AG09319 (cell line): ENCODE measurements at places on chromosomes 3 and 15.
A peak's percentile ranks its signal among the peaks of the same experiment; 100 is the strongest.

- no peak for DNase-seq
Measured at GRCh38 chr3:60509471-60509870, 741.8 kb downstream of the FHIT start.

GRCh38 chr3:12518261-12519028 is 26.9 kb downstream of the MKRN2OS start:
- DNase-seq, result no peak

GRCh38 chr3:89565098-89565497 is 457.7 kb downstream of the EPHA3 start:
- no peak for DNase-seq

- no peak for DNase-seq
Measured at GRCh38 chr3:154898443-154898842, 181.7 kb upstream of the MME start.

DNA sequence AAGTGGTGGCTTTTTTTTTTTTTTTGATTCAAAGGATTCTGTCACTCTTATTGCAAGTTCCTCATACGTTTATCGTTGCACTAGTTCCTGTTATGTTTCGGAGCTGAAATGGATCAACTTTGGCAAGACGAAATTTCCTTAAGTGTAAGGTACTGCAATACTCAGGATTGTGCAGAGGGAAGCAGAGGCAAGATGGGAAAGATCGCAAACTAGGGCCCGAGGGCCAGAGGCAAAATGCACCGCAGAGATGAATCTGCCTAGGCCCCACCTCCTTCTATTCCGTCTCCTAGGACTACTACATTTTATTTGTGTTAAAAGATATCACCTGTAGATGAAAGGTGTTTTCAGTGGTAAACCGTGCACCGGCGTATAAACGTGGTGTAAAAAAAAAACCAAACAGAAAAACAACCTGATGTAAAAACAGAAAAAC is 331 bp downstream of the RNU6-1 start:
- no peak for DNase-seq

- DNase-seq, result no peak
Measured at GRCh38 chr15:88568589-88568988, 22.1 kb upstream of the DET1 start.

- no peak for DNase-seq
Measured at GRCh38 chr15:60485365-60486055, 6.6 kb upstream of the ICE2 start.

DNA sequence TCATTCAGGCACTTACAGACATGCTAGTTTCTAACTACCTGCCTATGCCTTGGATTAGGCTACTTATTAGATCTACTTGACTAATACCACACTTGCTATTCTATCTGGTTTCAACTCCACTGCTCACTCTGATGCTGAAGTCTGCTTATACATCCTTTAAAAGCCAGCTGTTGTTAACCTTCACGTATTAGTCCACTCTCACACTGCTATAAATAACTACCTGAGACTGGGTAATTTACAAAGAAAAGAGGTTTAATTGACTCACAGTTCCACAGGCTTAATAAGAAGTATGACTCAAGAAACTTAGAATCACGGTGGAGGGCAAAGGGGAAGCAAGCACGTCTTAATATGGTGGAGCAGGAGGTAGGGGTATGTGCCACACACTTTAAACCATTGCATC is 47.7 kb upstream of the ANKRD28 start:
- no peak for DNase-seq

DNA sequence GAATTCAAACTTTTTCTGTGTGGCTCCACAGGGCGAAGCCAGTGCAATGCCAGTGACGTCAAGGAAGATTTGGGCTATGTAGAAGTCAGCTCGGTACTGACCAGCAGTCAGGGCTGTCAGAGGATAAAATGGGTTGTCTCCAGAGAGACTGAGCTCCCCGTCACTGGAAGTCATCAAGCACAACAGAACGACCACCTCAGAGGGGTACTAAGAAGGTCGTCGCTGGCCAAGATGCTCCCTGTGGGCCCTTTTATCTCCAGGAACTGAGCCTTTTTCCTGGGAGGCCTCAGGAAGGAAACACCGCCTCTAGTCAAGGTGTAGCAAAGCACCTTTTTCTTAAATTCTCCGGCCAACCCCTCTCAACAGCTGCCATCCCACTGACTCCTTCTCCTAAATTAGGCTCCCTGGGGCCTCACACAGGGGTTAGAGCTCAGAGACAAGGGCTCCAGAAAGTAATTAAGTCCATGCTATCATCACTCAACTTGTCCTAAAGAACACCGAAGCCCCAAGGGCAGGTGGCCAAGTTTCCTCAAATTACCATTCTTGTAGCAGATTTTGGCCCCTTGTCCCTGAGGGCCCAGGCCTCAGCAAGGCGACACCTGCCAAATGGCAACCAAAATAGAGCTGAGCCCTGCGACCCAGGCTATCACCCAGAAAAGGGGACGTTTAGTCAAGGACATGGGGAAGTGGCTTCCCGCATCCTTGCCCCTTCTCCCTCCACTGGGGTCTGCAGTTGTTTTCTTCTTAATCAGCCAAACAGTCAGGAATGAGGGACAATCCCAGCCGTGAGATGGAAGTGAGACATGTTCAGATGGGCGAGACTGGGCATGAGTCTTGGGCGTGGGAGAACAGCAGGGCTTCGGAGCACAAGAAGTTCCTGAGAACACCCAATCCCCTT is 48.0 kb downstream of the SSUH2 start:
- DNase-seq, result no peak

DNA sequence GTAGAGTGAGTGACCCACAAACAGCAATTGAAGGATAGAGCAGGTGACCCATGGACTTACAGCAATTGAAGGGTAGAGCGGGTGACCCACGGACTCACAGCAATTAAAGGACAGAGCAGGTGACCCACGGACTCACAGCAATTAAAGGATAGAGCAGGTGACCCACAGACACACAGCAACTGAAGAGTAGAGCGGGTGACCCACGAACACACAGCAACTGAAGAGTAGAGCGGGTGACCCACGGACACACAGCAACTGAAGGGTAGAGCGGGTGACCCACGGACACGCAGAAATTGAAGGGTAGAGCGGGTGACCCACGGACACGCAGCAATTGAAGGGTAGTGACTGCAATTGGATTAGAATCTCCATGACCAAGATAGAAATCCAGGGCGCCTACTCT is 9.8 kb upstream of the TNK2 start:
- no peak for DNase-seq

DNA sequence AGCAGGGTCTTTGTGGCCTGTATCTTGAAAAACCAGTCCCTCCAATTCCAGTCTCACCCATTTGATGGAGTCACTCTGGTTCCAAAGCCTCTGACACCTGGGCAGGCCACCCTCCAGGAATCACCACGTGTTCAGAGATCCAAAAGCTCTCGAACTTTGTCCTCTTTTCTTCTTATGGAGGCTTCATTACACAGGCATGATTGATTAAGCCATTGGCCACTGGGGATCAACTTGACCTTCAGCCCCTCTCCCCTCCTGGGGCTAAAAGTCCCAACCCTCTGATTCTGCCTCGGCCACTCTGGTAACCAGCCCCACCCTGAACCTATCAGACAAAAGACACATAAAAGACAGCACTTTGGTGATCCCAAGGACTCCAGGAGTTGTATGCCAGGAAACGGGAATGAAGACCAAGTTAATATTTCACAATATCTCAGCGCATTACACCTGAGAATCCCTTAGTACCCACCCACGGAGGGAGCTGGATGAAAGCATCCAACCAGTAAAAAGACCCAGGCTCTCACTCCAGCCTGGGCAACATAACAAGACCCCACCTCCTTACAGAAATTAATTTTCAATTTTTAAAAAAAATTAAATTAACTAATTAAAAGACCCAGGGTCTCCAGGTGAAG is 23.0 kb upstream of the SSUH2 start:
- DNase-seq, result no peak

DNA sequence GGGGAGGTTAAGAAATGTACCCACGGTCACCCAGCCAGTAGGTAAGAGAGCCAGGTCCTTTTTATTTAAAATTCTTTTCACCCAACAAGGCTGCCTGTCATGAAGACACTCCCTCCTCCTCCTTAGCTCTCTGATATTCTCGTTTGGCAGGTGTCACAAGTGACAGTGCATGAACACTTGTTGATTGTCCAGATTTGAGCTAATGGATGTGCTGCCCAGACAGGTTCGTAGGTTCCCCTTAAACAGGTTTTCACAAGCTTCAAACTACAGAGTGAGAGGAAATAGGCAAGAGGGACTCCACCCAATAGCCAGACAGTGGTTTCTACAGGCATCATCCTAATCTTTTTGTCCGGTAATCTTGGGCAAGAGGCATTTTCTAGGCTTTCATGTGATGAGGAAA is 32.2 kb downstream of the ATP13A4 start:
- DNase-seq, result no peak

DNA sequence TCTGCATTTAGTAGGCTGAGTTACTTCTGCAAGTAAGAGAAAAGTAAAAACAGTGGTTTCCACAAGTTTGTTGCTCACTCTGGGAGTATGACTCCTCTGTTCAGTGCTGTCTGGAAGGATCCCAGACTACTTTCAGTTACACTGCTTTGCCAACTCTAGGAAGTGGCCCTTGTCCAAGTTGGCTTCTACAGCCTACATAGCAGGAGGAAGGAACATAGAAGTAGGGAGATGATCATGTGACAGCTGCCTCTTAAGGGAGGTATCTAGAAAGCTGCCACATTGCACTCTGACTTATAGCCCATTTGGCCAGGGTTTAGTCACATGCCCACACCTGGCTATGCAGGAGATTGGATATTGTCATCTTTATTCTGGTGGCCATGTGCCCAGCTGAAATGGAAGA is 298.1 kb downstream of the NSUN3 start:
- DNase-seq, result no peak

DNA sequence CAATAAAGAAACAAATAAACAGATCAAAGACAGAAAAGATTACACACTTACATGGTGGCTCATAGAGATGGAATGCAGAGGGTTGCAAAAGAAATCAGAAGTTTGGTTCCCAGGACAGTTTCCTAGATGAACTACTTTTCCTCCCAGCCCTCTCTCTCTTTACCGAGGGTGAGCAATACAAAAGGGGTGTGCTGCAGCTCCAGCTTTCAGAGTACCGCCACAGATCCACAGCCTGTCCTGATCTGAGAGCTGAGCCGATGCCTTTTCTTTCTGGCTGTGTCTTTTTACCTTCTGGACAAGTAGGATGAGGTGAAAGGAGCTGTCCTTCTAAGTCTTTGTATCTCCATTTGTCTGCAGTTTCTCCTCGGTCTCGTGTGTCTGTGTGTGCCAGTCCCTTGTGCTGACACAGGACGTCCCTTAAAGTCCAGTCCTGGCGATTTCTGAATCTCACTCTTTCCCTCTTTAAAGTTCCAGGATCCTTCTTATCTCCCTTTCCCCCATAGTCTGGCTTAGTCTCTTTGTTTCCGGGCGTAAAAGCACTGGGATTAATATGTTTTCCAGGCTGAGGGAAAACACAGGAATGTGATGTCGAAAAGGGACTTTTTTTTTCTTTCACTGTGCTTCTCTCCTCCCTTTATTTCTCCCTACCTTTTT is 540 bp downstream of the CCDC80 start:
- DNase-seq, result no peak

- no peak for DNase-seq
Measured at GRCh38 chr15:77532846-77533245, 99.9 kb downstream of the LINGO1 start.

DNA sequence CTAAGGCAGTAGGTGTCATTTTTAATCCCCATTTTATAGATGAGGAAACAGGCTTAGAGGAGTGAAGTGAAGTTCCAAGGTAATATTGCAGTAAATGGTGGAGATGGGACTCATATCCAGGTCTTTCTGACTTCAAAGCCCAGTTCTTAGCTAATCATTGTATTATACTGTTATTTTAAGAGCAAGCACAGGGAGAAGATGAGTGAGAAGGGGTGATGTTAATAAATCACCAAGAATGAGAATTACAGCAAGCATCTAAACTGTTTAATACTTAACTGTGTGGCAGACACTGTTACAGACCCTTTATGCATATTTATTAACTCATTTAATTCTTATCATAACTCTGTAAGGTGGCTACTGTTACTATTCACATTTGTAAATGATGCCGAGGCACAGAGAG is 61.2 kb downstream of the VPS8 start:
- no peak for DNase-seq

GRCh38 chr3:53865732-53866499 is 16.0 kb downstream of the ACTR8 start:
- no peak for DNase-seq

DNA sequence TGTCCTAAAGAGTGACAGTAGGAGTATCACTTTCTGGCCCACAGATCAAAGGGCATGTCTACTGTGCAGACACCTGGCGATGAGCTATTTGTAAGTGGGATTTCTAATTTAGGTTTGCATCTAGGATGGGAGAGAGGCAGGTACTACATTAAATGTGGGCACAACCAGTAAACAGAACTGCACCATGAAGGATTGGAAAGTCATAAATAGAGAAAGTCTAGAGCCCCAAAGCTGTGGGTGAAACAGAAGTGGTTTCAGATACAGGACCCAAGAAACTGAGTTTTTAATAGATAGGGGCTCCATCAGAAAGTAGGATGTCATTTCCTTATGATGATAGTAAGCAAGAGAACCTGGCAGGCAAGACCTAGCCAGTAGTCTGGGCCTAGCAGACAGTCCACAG is 35.2 kb upstream of the SPPL2A start:
- no peak for DNase-seq

DNA sequence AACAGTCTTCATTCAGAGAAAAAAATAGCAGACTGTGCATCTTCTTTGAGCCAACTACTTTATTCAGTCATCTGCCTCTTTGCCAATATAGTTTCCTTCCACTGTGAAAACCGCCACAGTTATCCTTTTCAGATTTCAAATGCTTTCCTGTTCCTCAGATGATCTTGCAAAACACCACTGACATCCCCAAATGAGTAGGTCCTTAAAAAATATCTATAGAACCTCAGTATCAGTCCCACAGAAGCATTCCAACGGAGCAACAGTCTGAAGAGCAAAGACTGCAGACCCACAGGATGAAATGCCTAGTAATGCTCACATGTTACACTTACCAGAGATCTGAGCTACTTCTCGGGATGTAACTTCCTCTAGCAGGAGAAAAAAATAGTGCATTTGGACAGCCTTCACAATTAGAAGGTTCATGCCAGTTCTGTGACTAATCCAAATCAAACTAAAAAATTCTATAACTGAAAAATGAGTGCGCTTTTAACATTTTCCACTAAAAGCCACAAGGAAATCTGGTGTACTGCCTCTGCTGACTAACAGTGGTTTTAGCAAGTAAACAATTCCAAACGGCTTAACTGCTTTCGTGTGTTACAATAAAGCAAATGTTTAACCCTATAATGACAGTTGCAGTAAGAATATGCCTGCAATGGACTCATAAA is at the start of gene ANKRD28:
ANKRD28 (minus strand) TSS at position 338 of the 662 bp plus-strand sequence. CDS start 1,458 bp downstream, outside the sequence.
- peak; percentile 90 for DNase-seq
